Activated naive CD8-positive, alpha-beta T cell treated with anti-CD3 and anti-CD28 coated beads for 36 hours (primary cell): ENCODE measurements at places on chromosomes 13 and 19. TPM values are rescaled to one million over a fixed set of nuclear protein-coding genes. Genes with fewer than 3 reads are reported as not detected.

The LMTK3 gene
- total RNA-seq, result 2.8 TPM

The SLITRK5 gene
- not detected for total RNA-seq

The ZNF528 gene
- 11.2 TPM for total RNA-seq

The TMEM255B gene
- 1.1 TPM for total RNA-seq

The SLC5A5 gene
- total RNA-seq, result 1.7 TPM

The FGF21 gene
- not detected for total RNA-seq

The PLEKHA4 gene
- total RNA-seq, result 7.6 TPM

The ZNF649 gene
- 12.2 TPM for total RNA-seq

The GNG7 gene
- 0.36 TPM for total RNA-seq

DNA sequence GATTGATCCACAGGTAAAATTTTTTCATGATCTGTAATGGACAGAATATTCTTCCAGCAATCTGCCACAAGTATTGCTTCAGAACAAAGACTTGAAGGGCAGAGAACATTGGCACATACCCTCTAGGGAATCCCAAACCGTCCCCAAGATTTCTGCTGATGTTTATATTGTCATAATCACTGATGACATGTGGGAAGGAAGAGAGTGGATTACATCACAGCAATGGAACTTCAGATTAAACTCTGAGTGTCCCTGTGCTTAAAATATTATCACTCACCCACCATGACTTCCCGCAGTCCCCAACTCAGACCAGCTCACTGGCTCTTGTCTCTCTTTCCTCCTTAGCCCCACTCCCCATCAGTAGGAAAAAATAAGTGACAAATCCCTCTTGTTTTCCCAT lies 8.5 kb upstream of the TPT1 start:
- DNase-seq, result no peak

DNA sequence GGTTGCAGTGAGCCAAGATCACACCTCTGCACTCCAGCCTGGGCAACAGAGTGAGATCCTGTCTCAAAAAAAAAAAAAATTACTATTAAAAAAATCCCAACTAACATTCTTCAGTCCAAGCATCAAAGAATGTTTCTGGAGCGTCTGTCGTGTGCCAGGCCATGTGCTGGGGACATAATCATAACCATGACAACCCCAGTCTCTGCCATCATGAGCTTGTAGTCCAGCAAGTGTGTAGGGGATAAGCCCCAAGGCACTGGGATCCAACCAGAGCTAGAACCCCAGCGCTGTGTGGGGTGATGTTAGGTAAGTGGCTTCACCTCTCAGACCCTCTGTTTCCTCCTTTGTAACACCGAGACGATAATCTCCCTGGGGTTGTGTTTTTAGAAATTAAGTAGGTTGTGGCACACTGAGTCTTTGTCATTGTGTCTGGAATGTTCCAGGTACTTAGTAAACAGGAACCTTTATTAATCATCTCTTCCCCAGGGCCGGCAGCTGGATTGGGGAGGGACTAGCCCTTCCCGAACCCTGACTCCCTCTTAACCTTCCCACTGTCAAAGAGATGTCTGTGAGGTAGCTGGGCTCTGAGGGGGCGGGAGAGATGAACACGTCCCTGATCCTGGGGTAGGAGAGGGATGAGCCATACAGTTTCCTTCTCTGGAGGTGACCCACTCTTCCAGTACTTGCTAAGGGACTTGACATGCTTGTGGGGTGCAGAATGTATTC lies 5.2 kb downstream of the ITPKC start:
- DNase-seq, result no peak

- no peak for DNase-seq
Measured at GRCh38 chr13:26022538-26023292, 29.1 kb downstream of the SHISA2 start.

DNA sequence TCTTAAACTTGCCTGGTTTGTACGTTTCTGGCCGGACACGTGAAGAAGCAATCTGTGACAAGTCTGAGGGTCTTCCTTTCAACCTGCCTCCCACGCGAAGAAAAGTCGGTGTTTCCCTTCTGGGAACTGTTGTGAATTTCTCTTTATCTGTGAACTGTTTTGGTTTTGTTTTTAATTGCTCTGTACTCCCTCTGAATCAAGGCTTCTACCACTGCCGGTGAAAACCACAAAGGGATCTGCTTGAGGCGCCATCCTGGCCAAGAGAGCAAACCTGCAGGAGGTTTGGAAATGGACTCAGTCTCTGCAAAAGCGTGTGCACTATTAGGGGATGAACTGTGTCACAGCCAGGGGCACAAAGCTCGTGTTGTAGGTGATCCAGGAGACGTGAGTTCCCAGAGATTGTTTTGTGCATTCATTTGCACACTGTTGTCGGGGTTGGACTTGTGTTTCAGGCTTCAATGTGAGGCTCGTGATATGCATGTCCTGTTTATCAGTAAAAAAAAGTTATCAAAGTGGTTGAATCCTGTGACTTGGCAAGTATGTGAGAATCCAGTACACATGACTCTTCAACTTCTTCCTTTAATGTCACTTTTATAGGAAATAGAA lies 9.7 kb downstream of the SIGLEC8 start:
- peak; percentile 64 for DNase-seq

GRCh38 chr13:75432811-75433244 lies 49.1 kb downstream of the TBC1D4 start:
- no peak for DNase-seq

- DNase-seq, result no peak
Measured at GRCh38 chr13:26978081-26978860, 193.3 kb downstream of the USP12 start.
